ENCODE measurements at places on chromosomes 1 and 21.

DNA sequence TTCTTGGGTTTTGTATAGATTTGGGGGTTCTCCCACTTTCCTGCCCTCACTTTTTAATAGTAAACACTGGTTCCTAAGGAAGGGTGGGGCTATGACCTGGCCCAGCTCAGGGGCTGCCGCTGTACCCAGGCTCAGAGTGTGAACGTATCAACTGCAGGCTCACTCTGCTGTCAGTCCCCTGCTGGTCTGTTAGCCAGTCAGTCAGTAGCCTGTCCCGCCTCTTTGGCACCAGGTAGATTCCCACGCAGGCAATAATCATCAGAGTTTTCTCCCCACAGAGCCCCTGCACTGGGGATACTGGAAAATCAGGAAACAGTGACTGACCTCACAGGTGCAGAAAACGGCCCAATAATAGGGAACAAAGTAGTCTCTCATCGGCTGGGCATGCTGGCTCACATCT is 15.0 kb upstream of the ALPL start:
- no peak overlapping the region for H3K27ac ChIP-seq
- no peaks in the 10 kb centered on the region for H3K36me3 ChIP-seq
- no peak for DNase-seq
- no peaks in the 10 kb centered on the region for H3K4me1 ChIP-seq

DNA sequence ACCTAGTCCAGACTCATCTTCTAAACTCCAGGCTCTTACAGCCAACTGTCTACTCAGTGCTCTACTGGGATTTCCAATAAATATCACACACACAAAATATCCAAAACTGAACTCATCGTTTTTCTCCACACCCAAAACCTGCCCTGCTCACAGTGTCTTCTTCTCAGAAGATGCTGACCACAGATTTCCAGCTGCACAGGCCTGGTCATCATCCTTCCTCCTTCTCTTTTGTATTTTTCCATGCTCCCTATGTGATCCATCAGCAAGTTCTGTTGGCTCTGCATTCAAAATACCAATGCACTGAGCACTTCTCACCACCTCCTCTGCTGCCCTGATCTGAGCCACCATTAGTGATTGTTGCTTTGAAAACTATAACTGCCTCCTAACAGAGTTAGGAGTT is 159.5 kb upstream of the KAZN start:
- DNase-seq, result no peak

GRCh38 chr21:20026543-20026942 is 971.7 kb upstream of the NCAM2 start:
- H3K36me3 ChIP-seq, result no peaks in the 10 kb centered on the region
- no peak overlapping the region for H3K4me3 ChIP-seq
- DNase-seq, result no peak
- no peaks in the 10 kb centered on the region for H3K27me3 ChIP-seq

DNA sequence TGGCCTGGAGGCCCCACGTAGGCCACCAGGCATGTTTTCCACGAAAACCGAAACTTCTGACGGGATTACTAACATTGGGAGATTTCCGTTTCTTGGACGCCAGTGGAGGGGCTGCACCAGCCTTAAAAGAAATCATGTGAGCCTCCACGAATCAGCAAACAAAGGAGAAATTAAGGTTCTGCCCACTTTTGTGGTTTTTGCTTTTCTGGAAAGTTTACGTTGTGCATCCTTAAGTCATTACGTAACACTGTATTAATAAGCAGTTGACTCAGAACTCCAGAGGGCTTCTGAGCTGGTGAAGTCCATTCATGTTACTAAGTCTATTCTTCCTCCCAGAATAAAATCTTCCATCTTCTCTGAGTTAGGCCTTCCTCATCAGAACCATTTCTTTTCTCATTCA is 168.5 kb downstream of the PSMG1 start:
- no peaks in the 10 kb centered on the region for H3K27me3 ChIP-seq
- no peaks in the 10 kb centered on the region for H3K4me1 ChIP-seq
- H3K4me3 ChIP-seq, result no peak overlapping the region
- DNase-seq, result no peak
- H3K36me3 ChIP-seq, result no peaks in the 10 kb centered on the region

DNA sequence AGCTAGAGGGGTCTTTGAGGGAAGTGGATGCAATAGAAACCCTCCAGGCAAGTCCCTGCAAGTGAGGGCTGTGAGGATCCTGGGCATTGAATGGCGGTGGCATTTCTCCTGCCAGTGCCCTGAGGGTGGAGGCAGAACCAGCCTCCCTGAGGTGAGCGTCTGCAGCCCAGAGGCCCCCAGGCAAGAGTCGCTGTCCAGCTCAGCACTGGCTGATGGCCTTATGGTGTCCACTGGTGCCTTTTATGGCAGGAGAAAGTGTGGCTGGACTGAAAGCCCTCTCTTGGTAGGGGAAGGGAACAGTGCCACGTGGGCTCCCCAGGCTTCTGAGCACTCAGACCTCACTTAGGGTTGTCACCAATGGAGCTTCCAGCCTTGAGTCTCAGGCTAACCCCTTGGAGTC is 77.3 kb downstream of the SH3BGR start:
- no peak overlapping the region for H3K27ac ChIP-seq
- no peaks in the 10 kb centered on the region for H3K36me3 ChIP-seq
- no peak overlapping the region for H3K4me3 ChIP-seq
- H3K4me1 ChIP-seq, result no peaks in the 10 kb centered on the region

DNA sequence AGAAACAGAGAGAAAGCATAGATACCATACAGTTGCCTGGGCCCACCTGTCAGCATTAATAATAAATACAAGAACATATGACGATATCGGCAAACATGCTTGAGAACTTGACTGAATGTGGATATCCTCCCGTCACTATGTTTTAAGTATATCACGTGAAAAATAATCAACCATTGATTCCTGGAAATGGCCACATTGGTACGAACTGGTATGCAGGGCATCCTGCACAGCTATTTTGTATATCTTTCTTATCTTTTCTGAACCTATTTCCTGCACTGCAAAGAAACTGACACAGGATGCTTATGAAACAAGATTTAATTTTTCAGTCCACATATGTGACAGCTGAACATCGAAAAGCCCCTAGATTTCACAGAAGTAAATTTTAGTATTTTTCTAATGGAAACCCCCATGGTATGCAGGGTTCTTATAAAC is 22.8 kb upstream of the RGS1 start:
- no peak for DNase-seq
- no peaks in the 10 kb centered on the region for H3K27me3 ChIP-seq
- H3K27ac ChIP-seq, result peak overlapping the region; percentile 53
- H3K4me3 ChIP-seq, result no peak overlapping the region
- no peaks in the 10 kb centered on the region for H3K36me3 ChIP-seq
- peaks cover 51% of the 10 kb centered on the region for H3K4me1 ChIP-seq

- H3K4me3 ChIP-seq, result no peak overlapping the region
- peaks cover 4% of the 10 kb centered on the region for H3K4me1 ChIP-seq
- no peaks in the 10 kb centered on the region for H3K27me3 ChIP-seq
- H3K27ac ChIP-seq, result no peak overlapping the region
- no peaks in the 10 kb centered on the region for H3K36me3 ChIP-seq
Observed at GRCh38 chr1:193766329-193766728, 579.9 kb upstream of the B3GALT2 start.

GRCh38 chr1:169931795-169932231 is 38.1 kb upstream of the SCYL3 start:
- H3K27ac ChIP-seq, result no peak overlapping the region
- H3K27me3 ChIP-seq, result no peaks in the 10 kb centered on the region
- no peaks in the 10 kb centered on the region for H3K36me3 ChIP-seq
- no peak overlapping the region for H3K4me3 ChIP-seq
- DNase-seq, result no peak

GRCh38 chr1:36207339-36207738 is 16.9 kb upstream of the THRAP3 start:
- H3K4me1 ChIP-seq, result peaks cover 22% of the 10 kb centered on the region
- H3K36me3 ChIP-seq, result no peaks in the 10 kb centered on the region
- H3K27me3 ChIP-seq, result no peaks in the 10 kb centered on the region
- H3K27ac ChIP-seq, result peak overlapping the region; percentile 91

- peaks cover 3% of the 10 kb centered on the region for H3K36me3 ChIP-seq
- peaks cover 32% of the 10 kb centered on the region for H3K4me1 ChIP-seq
- no peak for DNase-seq
- H3K27ac ChIP-seq, result no peak overlapping the region
- no peak overlapping the region for H3K4me3 ChIP-seq
Observed at GRCh38 chr21:35171385-35171784, 122.3 kb upstream of the RUNX1 start.

- no peak overlapping the region for H3K27ac ChIP-seq
- DNase-seq, result no peak
- no peaks in the 10 kb centered on the region for H3K4me1 ChIP-seq
- H3K4me3 ChIP-seq, result no peak overlapping the region
Observed at GRCh38 chr1:41109310-41110197, 88.0 kb upstream of the SLFNL1 start.

DNA sequence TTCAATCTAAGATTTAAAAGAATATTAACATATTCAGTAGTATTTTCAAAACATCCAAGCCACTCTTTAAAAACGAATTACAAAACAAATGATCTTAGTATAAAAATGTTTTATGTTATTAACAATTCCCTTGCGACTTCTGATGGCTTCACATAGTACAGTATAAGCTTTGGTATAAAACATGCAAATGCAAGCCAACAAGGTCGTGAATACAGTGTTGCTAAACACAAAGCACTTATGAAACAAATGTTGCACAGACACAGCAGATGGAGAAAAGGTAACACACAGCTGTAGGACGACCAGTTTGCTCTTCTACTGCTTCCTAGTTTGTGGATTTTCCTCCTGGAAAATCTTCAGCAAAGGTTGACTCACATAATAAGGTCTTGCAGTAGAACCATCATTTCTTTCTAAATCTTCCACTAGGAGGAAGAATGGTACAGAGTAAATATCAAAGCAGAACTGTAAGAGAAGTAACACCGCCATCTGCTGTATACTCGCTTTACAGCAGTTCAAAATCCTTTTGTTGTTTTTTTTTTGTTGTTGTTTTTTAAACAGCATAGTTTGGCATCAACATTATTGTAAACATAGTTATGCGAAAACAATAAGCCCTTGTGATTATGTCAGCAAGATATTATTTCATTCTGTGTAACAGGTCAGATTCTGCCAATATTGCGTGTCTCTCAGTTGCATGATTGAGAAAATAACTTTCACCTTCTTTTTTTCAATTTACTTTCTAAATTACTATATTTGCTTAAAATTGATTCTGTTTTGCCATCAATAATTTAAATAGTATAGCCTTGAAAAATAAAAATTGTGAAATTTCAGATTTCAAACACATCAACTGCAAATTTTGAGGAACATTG is 69.5 kb downstream of the LHX8 start:
- no peak overlapping the region for H3K27ac ChIP-seq
- H3K4me1 ChIP-seq, result no peaks in the 10 kb centered on the region
- no peak overlapping the region for H3K4me3 ChIP-seq
- H3K27me3 ChIP-seq, result no peaks in the 10 kb centered on the region
- H3K36me3 ChIP-seq, result no peaks in the 10 kb centered on the region
- no peak for DNase-seq

GRCh38 chr1:43861337-43861736 is 72.3 kb upstream of the ARTN start:
- no peak overlapping the region for H3K4me3 ChIP-seq
- peaks cover 21% of the 10 kb centered on the region for H3K4me1 ChIP-seq
- H3K36me3 ChIP-seq, result peaks cover 1% of the 10 kb centered on the region
- no peak overlapping the region for H3K27ac ChIP-seq
- H3K27me3 ChIP-seq, result no peaks in the 10 kb centered on the region

DNA sequence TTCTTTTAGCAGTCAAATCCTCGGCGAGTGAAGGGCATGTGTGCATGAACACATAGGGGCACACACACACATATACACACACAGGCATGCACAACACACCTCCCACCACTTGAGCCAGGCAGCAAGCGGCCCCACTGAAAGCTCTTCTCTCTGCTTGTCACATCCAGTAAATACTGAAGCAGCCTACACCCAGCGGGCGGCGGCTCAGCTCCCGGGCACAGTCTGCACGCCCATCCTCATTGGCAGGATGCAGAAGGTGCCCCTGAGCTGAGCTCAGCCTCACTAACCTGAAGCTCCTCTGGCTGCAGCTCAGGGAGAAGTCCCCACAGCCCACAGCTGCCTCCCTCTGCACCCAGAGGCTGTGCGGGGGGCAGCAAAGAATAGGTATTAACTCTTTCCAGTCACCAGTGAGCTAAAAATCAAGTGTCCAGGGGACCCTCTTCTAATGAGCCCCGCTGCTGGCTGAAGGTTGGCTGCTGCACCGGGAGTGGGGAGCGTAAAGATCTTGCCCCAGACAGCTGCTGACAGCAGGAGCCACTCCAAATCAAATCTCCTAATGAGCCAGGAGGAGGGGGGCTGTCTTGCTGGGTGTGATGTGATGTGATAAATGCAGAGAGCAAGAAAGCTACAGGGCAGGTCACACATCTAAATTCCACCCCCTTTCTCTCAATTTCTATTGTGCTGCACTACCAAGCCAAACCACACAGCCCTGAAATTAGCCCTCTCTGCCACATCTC is 12.5 kb downstream of the RGS8 start:
- H3K27me3 ChIP-seq, result peaks cover 29% of the 10 kb centered on the region
- H3K36me3 ChIP-seq, result no peaks in the 10 kb centered on the region
- no peaks in the 10 kb centered on the region for H3K4me1 ChIP-seq
- H3K4me3 ChIP-seq, result no peak overlapping the region

GRCh38 chr1:42833981-42834380 is 12.4 kb upstream of the ZNF691 start:
- H3K4me3 ChIP-seq, result no peak overlapping the region
- no peaks in the 10 kb centered on the region for H3K4me1 ChIP-seq
- H3K27ac ChIP-seq, result no peak overlapping the region
- no peaks in the 10 kb centered on the region for H3K27me3 ChIP-seq
- DNase-seq, result no peak
- H3K36me3 ChIP-seq, result peaks cover 6% of the 10 kb centered on the region

DNA sequence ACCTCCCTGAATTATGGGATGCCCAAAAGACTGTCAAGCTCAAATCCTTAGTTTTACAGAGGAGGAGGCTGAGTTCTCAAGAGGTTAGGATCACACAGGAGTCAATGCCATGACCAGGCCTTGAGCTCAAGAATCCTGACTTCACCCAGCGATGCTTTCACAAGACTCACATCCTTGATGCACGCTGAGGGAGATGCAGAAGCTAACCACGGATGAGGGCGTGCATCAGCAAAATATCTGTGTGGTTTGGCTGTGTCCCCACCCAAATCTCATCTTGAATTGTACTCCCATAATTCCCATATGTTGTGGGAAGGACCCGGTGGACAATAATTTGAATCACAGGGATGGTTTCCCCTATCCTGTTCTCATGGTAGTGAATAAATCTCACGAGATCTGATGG is 133.2 kb downstream of the KCNJ6 start:
- no peak for DNase-seq
- H3K4me3 ChIP-seq, result no peak overlapping the region
- H3K27me3 ChIP-seq, result peaks cover 10% of the 10 kb centered on the region
- no peak overlapping the region for H3K27ac ChIP-seq
- H3K36me3 ChIP-seq, result no peaks in the 10 kb centered on the region
- H3K4me1 ChIP-seq, result no peaks in the 10 kb centered on the region

GRCh38 chr1:233730809-233731208 is 116.9 kb downstream of the KCNK1 start:
- H3K4me3 ChIP-seq, result no peak overlapping the region
- H3K36me3 ChIP-seq, result no peaks in the 10 kb centered on the region
- no peaks in the 10 kb centered on the region for H3K27me3 ChIP-seq
- H3K4me1 ChIP-seq, result no peaks in the 10 kb centered on the region
- DNase-seq, result no peak

GRCh38 chr1:30008998-30009657 is 714.3 kb downstream of the MATN1 start:
- no peak overlapping the region for H3K27ac ChIP-seq
- H3K4me3 ChIP-seq, result no peak overlapping the region
- no peaks in the 10 kb centered on the region for H3K27me3 ChIP-seq
- no peaks in the 10 kb centered on the region for H3K4me1 ChIP-seq
- DNase-seq, result no peak
- H3K36me3 ChIP-seq, result no peaks in the 10 kb centered on the region

- peaks cover under 1% of the 10 kb centered on the region for H3K36me3 ChIP-seq
- peaks cover 42% of the 10 kb centered on the region for H3K4me1 ChIP-seq
- no peak for DNase-seq
- no peak overlapping the region for H3K27ac ChIP-seq
- H3K4me3 ChIP-seq, result no peak overlapping the region
- no peaks in the 10 kb centered on the region for H3K27me3 ChIP-seq
Observed at GRCh38 chr1:169364948-169365347, 2.6 kb downstream of the NME7 start.

Measured in activated naive CD8-positive, alpha-beta T cell treated with anti-CD3 and anti-CD28 coated beads, Interleukin-2, amount 50 U/mL, for 24 hours (primary cell).